ENCODE measurements at places on chromosomes 6 and 20. TPM values are rescaled to one million over a fixed set of nuclear protein-coding genes. Genes with fewer than 3 reads are reported as not detected.
A peak's percentile ranks its signal among the peaks of the same experiment; 100 is the strongest.

Gene GSTA2
- not detected for total RNA-seq

Gene BPIFA1
- not detected for total RNA-seq

DNA sequence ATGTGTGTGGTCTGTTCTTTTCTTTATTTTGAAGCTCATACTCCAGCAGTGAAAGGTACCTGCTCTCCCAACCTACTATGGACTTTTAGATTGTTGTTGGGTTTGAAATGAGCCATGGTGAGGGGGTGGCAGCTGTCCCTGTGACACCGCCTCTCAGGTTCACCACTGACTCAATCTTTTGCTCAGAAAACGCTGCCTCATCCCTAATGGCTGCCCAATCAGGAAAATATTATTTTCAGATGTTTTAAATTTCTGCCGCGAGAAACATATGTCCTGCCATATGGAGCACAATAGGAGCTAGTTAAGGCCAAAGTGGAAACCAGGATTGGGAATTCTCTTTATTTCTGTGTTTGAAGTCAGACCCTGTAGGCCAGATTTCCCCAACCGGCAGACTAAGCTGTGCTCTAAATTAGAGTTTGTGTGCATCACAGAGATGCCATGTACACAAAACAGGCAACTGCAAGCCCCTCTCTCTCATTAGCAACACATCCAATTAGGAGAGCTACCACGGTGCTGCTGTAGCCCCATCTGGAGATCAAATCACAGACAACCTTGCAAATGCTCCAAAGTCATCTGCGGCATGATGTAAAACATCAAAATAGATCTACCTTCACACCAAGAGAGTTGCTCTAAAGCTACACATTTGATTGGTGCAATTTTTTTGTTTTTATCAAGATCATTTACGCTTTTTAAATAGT, 144.1 kb upstream of the BACH2 start:
- no peak for DNase-seq
- peaks cover 4% of the 10 kb centered on the region for H3K27me3 ChIP-seq
- no peaks in the 10 kb centered on the region for H3K36me3 ChIP-seq
- no peak overlapping the region for H3K4me3 ChIP-seq
- H3K4me1 ChIP-seq, result no peaks in the 10 kb centered on the region

GRCh38 chr20:44997668-44998067, 31.4 kb downstream of the STK4 start:
- DNase-seq, result no peak
- no peaks in the 10 kb centered on the region for H3K27me3 ChIP-seq
- H3K4me1 ChIP-seq, result peaks cover 14% of the 10 kb centered on the region
- H3K36me3 ChIP-seq, result peaks cover 53% of the 10 kb centered on the region
- H3K4me3 ChIP-seq, result no peak overlapping the region

DNA sequence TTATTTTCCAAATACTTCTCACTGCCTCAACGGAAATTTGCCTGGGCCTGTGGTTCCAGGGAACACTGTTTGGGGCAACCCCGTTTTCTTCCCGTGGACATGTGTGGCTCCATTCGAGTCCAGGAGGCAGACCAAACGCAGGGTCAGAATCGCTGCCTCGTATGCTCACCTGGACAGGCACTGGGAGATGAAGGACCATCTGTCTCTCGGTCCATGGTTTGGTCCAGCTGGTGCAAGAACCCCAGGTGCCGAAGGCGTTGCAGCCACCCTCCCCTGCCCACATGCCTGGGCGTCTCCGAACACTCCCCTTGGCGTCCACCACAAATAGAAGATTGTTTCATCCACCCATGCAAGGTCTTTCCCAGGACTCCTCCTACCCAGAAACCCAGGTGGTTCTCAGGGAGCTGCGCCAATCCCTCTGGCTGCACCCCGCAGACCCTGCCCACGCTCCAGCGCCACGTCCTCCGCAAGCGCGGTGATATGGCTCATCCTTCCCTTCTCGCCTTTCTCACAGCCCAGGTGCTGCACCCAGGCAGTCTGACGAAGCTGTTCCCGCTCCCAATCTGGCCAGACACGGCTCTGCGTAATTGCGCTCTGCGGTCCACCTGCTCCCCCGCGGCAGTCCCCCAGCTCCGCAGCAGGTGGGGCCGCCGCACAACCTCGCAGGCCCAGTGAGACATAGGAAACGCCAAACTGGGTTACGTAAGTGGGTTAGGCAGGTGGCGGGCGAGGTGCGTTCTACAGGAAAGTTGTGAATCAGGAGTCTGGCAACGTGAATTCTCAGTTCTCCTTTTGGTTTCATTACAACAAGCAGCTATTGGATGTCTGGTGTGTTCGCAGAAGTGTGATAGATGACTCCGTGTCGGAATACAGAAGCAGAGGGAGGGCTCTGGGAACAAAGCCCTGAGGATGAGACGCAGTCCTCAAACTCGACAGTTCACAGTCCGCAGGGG, 146.2 kb upstream of the ECI2 start:
- H3K4me1 ChIP-seq, result peaks cover 24% of the 10 kb centered on the region
- H3K27ac ChIP-seq, result no peak overlapping the region
- peak overlapping the region; percentile 75 for H3K4me3 ChIP-seq

DNA sequence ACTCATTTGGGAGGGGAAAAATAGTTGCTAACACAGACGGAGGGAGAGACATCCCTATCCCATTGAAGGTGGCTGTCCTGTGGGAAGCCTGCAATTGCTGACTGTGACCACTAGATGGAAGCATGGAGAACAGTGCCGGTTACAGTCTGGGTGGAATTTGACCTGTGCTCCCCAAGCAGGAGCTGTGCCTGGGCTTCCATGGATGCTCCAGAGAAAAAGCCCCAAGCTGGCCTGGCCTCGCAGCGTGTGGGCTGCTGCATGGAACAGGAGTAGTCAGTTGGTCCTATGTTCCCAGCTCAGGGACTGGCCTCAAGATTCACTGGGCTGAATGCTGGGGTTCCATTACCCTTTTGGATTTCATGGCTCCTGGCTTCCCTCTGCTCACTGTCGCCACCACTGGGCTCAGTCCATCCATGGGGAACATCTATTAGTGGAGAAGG, 116.3 kb upstream of the CHD6 start:
- no peaks in the 10 kb centered on the region for H3K4me1 ChIP-seq
- H3K27ac ChIP-seq, result no peak overlapping the region
- H3K4me3 ChIP-seq, result no peak overlapping the region
